Stimulated activated CD8-positive, alpha-beta memory T cell treated with anti-CD3 and anti-CD28 coated beads, Interleukin-12 subunit alpha, Interleukin-12 subunit beta, amount 100 ng/mL, for 4 hours (primary cell): ENCODE measurements at places on chromosomes 6 and 20.

- DNase-seq = no peak
Observed at GRCh38 chr6:114216789-114217467, 125.9 kb downstream of the HS3ST5 start.

DNA sequence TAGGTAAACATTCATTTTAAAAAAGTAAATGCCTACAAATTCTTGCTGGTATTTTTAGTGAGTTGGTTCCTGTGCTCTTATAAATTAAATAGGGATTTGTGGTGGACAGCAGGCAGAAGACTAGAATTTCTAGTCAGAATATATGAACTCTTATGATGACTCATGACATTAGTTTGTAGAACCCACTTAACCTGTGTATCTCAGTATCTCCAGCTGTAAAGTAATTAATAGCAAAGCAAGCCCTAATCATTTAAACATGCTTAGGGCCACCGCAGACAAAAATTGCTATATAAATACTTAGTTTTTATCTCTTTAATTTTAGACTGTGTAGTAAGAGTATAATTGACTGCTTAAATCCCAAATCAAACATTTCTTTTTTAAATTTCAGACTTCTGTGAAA is 2.4 kb downstream of the FAM135A start:
- DNase-seq = no peak

- DNase-seq = no peak
Observed at GRCh38 chr6:166556863-166557322, 29.6 kb downstream of the RAMACL start.

GRCh38 chr6:142744836-142745235 is 200.1 kb downstream of the HIVEP2 start:
- DNase-seq = no peak

GRCh38 chr6:43009124-43009523 is 4.6 kb downstream of the MEA1 start:
- no peak for DNase-seq

GRCh38 chr6:3899970-3900439 is 50.8 kb downstream of the FAM50B start:
- no peak for DNase-seq

- DNase-seq = no peak
Observed at GRCh38 chr6:157170535-157170934, 152.8 kb downstream of the TMEM242 start.

DNA sequence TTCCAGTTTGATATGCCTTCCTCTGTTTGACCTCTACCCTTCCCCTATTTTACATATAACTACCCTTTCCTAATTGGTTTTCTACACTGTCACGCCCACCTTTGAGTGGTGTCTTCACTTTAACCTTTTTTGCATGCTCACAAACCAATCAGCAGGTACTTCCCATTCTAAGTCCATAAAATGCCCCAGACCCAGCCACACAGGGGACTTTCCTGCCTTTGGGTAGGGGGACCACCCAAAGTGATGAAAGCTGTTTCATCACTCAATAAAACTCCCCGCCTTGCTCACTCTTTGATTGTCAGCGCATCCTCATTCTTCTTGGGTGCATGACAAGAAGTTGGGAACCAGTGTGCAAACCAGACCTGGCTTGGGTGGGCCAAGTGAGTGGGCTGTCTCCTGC is 20.5 kb upstream of the SNRPC start:
- DNase-seq = no peak

GRCh38 chr6:156826290-156826955 is 49.2 kb downstream of the ARID1B start:
- no peak for DNase-seq

DNA sequence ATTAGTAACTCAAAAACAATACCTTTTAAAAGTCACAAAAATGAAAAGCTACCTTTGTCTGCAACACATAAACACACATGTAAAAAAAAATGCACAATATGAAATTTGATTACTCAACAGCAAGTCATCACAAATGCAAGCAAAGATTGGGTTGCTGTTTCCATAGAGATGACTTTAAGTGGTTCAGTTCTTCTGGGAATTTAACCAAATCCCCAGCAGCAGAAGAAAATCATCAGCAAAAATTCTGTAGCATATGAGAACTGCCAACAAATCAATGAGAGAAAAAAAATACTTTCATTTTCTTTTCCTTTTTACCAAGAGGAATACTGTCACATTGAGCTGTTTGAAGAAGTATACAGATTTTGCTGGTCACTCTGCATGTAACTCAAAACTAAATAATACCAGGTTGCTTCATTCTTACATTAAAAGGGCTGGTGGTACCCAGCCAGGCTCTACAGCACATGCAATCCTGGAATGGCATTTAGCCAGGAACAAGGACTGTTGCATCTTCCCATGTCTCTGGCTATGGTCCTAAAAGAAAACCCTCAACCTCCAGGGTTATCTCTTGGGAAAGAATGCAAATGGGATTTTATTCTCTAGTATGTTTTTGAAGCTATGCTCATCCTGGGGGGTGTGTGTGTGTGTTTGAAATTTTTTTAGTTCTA is 158.3 kb downstream of the OPRM1 start:
- no peak for DNase-seq

GRCh38 chr6:21808551-21809242 is 215.1 kb downstream of the SOX4 start:
- DNase-seq = no peak

GRCh38 chr20:61684583-61685235 is 381.0 kb downstream of the TAF4 start:
- DNase-seq = no peak

GRCh38 chr6:124132256-124132655 is 328.6 kb downstream of the NKAIN2 start:
- DNase-seq = no peak

DNA sequence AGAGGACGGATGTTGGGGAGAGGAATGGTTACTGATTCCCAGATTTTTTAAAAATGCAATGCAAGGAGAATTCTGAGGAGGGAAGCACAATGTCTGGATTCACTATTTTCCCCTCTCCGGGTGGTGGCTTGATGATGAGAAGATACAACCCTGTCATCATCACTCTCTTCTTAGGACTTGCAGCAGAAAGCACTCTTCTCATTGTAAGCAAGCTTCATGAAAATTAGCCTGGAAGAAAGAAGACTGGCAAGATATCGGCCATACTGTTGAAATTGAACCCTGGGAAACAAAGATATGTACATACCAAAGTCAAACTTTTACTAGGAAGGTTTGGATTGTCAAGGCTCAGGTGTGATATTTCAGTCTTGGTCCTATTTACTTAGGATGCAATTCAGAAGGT is 195.7 kb downstream of the EDN1 start:
- DNase-seq = no peak

- DNase-seq = no peak
Observed at GRCh38 chr20:35820715-35821114, 48.9 kb downstream of the PHF20 start.

DNA sequence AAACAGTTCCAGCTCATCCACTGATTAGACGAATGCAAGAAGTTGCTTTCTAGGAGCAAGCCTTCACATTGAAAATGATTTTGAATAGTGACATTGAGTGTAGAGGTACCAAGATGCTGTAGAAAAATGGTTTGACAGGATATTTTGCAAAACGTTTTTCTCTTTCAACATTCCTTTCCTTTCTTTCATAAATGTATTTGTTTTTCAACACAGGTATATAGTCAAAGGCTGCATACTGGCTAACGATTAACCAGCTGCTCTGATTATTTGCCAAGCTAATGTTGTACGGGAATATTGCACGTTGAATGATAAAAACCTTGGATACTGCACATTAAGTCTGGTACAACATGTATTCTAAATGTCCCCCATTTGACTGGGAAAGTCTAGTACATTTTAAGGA is 78.8 kb upstream of the TENT5A start:
- no peak for DNase-seq

DNA sequence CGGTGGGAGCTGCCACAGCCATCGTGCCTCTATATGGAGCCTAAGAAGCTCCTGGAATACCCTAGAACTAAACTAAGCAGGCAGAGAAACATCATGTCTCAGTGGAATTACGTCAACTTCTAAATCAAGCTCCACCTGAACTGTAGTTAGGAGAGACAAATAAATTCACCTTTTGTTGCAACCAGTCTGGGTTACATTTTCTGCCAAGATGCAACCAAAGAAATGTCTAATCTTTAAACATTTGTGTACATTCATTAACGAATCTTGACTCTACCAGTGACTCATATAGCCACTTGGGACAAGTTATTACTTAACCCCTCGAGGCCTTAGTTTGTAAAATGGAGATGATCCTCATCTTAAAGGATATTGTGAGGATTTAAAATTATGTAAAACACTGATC is 8.9 kb downstream of the PTPRK start:
- no peak for DNase-seq

DNA sequence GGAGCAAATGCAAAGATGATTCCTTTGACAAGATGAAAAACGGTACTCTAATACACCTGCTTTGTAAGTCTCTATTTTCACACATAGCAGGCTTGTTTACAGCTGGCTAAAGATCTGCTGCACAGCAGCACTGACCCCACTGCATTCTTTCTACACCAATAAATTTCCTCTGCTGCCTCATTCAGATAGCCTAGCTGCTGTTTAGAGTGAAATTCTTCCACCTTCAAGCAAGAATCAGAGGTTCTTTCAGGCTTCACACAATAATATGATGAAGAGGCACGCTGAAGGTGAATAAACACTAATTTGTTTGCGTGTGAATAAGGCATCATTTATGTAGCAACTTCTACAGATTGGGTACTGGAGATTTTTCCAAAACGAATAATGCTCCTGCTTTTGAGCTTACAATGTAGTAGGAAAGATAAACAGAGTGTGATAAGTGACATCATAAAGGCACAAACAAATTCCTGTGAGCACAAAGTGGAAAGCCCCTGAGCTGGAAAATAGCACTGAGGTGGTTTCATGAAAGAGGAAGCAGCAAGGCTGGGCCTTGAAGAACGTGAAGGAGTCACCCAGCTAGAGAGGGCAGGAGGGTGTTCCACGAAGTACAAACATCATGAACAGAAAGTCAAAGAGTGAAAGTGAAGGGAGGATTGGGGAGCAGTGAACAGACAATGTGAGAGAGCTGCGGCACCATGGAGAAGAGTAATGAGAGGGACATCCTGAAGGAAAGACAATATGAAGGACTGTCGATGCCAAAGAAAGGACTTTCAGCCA is 543.4 kb downstream of the CD83 start:
- DNase-seq = peak; percentile 14

DNA sequence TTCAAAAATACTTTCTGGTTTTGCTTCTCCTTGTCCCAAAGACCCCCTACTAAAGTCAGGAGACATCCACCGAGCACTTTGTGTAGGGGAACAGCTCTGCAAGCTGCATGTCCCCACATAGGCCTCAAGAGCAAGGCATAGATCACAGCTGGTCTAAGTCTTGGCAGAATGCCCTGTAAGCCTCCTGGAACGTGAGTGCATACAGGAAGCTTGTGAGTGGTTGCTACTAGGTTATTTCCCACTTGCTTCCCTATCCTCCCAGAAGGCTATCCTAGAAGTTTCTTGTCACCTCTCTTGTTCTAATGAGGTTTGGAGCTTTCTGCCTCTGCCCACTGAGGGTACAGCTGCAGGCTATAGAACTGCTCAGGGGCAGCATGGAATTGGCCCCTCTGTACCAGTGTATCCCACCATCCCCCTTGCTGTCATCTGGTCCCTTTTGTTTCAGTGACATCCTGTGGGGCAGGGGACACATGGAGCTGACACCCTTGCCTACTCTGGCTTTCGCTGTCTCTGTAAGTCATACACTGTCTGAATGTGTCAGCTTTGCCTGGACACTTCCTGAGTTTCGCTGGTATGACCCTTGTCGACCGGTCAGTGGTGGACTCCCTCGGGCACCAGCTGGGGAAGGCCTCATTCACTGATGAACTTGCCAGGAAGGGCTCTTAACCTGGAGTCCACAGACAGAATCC is 35.6 kb upstream of the KCNK16 start:
- DNase-seq = no peak

DNA sequence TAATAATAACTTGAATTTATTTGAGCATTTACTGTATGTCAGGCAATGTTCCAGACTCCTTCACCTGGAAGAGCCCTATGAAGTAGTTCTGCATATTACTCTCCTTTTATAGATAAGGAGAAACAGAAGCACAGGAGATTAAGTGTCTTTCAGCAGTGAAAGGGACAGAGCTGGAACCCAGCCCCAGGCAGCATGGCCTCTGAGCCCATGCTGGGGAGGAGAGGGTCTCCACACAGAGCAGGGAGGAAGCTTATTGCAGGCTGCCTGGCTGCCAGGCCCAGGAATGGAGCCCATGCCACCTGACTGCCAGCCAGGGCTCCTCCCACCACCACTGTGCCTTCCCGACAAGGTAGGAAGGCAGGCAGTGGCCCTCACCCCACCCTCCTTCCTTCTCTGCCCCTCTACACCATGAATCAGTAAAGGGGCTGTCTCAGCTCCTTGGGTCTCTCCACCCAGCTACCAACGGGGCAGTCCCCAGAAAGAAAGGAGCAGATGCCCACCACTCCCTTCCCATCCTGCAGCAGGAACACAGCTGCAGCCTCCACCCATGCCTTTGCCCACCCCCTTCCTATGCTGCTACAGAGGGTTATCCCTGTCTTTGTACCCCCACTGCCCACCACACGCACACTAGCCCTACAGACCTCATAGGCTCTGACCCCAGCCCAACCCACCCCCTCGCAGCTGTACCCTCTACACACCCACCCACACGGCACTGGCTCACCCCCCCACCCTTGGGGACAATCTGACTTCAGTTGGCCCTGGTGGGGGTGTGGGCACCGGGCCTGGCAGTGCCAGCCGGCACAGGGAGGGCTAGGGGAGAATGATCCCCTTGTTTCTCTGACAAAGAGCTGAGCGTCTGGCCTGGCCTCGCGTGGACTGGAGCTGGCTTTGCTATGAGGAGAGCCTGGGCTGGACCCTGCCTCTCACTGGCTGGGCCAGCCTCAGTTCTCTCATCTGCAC is 41.8 kb downstream of the TFEB start:
- no peak for DNase-seq

DNA sequence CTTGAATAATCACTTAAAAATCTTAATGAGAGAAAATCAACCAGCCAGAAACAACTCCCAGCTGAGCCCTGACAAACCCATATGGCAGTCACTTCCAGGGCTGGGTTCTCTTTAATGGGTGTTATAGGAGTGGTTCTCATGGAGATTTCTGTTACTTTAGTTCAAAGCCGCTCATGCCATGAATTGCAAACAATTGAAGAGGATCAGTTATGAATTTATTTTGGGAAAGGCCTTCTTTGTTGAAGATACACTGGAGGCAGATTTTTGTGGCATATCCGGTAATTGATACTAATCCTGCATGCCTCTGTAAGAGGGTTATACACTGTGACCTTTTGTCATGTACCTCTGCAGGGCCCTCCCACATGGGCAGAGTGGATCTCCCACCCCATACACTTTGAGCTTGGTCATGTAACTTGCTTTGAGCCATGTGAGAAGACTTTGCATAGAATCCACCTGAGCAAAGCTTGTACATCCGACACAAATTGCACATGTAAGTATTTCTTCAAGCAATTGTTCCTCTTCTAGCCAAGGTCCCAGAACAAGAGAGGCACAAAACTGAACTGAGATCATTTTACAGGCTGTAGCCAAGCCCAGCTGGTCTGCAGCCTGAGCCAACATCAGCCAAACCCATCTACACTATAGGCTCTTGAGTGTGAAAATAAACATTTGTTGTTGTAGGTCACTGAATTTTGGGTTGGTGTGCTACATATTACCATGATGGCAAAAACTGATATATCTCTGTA is 492.3 kb downstream of the PREX1 start:
- no peak for DNase-seq

GRCh38 chr6:139528471-139528870 is 154.0 kb upstream of the CITED2 start:
- DNase-seq = no peak
